ENCODE measurements at places on chromosomes 12 and 14.
A peak's percentile ranks its signal among the peaks of the same experiment; 100 is the strongest.

DNA sequence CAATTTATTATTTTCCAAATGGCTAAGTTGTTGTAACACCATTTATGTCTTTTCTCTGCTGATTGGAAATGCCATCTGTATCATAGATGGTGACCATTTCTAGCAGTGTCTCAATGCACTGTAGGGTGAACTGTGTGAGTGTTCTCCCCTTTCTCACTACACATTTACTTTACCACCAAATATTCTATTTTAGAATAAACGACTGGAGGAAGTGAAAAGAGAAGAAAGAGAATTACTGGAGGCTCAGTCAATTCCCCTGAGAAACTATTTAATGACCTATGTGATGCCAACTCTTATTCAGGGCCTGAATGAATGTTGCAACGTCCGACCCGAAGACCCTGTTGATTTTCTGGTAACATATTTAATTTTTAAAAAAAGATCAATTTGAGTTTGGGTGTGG is 15.5 kb upstream of the PAPOLA start:
- DNase-seq: no peak

GRCh38 chr14:89479802-89480201 is 62.8 kb upstream of the FOXN3 start:
- no peak for DNase-seq

- no peak for DNase-seq
These were observed 59.7 kb downstream of the NOVA1 start for GRCh38 chr14:26538176-26538575.

GRCh38 chr12:87509237-87509820 is 519.9 kb downstream of the C12orf50 start:
- DNase-seq: peak; percentile 77

- DNase-seq: no peak
These were observed 1044.8 kb downstream of the BCL11B start for GRCh38 chr14:98227000-98227726.

- DNase-seq: no peak
These were observed 473.5 kb downstream of the PRKD1 start for GRCh38 chr14:29454026-29454693.

DNA sequence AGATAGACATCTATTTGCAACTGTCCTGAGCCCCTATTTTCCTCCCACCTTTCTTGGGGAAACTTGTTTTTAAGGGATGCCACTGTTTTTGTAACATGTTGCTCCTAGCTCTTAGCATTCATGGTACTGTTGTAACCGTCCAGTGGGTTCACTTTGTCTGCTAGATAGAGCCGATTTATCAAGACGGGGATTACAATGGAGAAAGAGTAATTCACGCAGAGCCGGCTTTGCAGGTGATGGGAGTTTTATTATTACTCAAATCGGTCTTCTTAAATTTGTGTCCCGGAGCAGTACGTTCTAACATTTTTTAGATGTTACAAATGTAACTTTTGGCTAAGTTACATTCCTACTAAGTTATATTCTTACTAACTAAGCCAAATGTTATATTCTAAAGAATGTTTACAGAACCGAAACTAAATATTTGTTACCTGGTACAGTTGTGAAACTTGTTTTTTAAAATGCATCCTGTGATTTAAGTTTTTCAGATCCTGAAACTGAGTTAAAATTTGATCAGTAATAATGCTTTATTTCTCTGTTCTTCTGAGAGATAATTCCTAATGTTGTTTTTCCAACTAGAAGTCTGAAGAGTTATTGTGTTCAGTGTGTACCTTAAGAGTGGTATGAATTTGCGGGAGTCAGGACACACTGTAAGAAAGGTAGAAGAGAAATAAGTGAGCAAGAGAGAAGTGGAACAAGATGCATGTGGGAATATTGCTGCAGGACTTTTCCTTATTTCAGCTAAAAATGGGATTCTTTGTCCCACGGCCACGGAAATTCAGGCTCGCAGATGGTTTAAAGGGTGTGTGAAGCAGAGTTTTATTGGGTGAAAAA is 20.6 kb upstream of the CLEC2D start:
- DNase-seq: no peak

GRCh38 chr12:54136844-54137580 is 51.8 kb downstream of the SMUG1 start:
- no peak for DNase-seq

- peak; percentile 47 for DNase-seq
These were observed 119.6 kb downstream of the LRRIQ1 start for GRCh38 chr12:85155791-85156190.

- DNase-seq: no peak
These were observed 17.1 kb downstream of the MRPL42 start for GRCh38 chr12:93484315-93484981.

- DNase-seq: no peak
These were observed 23.3 kb upstream of the NEK9 start for GRCh38 chr14:75150150-75150549.

GRCh38 chr14:53151523-53152183 is 1.5 kb downstream of the DDHD1 start:
- peak; percentile 42 for DNase-seq

GRCh38 chr14:101020834-101021370 is 117.4 kb upstream of the RTL1 start:
- no peak for DNase-seq

- no peak for DNase-seq
These were observed 665.7 kb upstream of the TBX3 start for GRCh38 chr12:115349711-115350110.

GRCh38 chr12:111312708-111313107 is 56.2 kb downstream of the PHETA1 start:
- no peak for DNase-seq

- no peak for DNase-seq
These were observed 17.5 kb downstream of the DYRK4 start for GRCh38 chr12:4579305-4580102.

GRCh38 chr14:102352213-102352612 is 10.5 kb downstream of the CINP start:
- DNase-seq: no peak

- DNase-seq: no peak
These were observed 16.8 kb upstream of the SDR39U1 start for GRCh38 chr14:24459331-24459730.

GRCh38 chr12:8658346-8658745 is 4.3 kb downstream of the MFAP5 start:
- DNase-seq: no peak

- no peak for DNase-seq
These were observed 28.8 kb downstream of the KRT80 start for GRCh38 chr12:52162981-52163380.

DNA sequence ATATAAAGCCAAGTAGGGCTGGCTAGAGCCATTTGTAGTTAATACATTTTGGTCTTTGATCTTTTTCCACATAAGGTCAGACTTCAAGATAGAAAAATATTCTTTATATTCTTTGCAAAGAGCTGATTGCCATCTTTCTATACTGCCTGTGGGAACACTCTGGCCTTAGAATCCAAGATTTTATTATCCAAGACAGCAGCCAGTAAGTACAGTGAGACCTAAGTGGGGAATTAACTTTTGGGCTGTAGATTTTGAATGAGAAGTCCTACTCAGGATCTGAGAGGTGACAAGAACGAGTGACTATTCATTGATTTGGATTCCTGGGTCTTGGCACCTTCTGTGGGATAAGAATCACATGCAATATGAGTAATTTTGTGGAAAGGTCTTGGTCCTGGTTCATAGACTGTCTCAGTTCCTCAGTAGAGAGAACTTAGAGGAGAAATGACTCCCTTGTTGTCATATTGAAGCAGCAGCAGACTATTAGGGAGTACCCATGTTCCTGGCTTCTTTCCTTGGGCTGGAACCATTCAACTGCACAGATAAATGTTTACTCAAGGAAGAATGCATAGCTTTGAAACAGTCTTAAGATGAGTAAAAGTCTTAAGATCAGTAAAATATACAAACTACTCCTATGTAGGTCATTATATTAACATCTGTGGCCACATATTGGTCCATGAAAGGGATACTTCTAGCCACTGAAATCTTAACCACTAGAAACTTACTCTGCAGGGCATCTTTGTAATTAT is 353.8 kb downstream of the RAD51B start:
- no peak for DNase-seq
